ENCODE measurements at places on chromosomes 6 and 20.

DNA sequence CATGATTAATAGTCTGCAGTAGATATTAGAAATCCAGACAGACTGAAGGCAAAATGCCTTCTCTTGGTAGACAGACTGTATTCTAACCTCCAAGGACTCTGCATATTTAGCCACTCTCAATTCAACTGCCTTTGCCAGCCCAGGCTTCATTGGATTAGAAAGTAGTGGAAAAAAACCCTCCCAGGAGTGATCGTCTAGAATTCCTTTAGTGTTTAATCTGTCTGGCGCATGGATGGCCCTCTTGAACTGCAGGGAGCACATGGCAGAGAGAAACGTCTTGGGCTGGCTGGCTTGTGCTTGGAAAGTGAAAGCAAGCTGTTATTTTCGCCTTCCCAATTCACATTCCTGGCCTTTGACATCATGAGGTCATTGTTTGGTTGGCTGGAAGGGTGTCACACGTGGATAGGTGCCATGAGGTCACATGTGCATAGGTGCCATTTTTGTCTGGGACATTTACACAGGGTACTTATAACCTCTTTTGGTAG is 30.9 kb upstream of the NEDD9 start:
- no peak for DNase-seq

DNA sequence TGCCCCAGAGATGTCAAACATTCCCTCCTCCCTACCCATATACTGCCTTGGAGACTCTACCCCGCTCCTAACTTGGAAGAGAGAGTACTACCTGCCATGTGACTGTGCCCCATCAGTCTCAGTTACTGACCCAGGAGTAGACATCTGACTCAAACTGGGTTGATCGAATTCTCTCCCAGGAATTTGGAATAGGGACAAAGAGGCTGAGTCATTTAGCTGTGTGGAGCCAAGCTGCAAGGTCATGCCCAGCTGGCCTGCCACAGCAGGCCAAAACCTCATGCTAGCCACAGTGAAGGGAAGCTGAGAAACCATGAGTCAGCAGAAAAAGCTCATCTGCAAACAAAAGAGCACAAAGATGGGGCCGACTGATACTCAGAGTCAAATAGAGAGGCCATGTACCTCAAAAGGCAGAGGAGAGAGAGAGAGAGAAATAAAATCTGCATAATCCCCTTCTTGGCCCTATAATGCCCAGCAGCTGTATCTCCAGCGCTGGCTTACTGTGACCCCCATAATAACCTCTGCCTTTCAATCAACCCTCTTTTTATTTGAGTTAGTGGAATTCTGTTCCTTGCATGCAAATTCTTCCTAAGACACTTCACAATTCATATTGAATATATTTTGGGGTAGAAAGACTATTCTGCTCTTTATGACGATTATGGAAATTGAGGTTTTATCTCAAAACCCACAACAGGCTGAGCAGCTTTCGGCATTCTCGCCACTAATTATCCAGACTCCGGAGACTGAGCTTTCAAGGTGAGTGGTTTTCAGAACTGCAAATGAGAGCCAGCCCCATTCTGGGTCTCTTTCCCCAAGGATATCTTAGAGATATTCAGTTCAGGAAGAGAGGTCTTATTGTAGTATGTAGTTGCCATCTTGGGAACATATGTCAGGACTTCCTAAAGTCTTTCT is 21.4 kb upstream of the AKIRIN2 start:
- no peak for DNase-seq

DNA sequence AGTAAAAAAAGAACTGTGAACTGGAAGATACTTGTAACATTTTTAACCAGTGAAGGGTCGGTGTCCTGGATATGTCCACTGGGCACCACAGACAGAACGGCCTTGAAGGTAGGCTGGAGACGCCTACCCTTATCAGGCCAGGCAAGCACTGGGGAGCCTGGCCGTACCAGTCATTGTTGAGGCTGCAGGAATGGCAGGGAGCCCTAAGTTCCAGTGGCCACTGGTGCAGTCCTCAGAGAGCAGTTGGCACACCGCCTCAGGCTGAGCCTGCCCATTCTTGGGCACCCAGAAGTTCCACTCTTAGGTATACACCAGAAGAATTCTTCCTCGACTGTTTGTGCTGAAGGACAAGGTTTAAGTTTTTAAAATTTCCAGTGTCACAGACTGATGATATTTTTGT is 20.5 kb downstream of the DNAJC5 start:
- DNase-seq: no peak

GRCh38 chr6:21733311-21733710 is 139.8 kb downstream of the SOX4 start:
- DNase-seq: no peak

DNA sequence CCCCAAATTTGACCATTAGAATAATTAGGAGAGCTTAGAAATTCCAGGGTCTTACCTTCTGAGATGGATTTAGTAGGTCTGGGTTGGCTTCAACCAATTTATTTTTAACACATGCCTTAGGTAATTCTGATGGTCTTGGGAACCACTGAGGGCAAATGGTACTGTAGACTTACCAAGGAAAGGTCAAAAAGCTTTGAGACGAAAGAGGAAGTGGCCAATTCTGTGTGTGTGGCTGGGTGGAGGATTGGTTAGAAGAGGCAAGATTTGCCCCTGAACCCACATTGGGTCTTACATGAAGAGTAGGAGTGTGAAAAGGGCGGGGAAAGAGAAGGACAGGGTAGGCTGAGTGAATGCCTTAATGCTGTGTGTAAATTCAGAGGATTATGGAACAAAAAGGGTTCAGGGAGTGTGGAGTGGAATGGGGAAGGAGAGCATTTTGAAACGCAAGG is 2.7 kb downstream of the ITCH start:
- DNase-seq: no peak

GRCh38 chr6:83092756-83093399 is 25.4 kb downstream of the DOP1A start:
- no peak for DNase-seq

- no peak for DNase-seq
Observed at GRCh38 chr6:137111296-137112066, 62.0 kb downstream of the IL22RA2 start.

- DNase-seq: no peak
Observed at GRCh38 chr20:4563534-4563933, 158.2 kb upstream of the PRND start.

GRCh38 chr6:20109526-20109925 is 102.7 kb downstream of the MBOAT1 start:
- no peak for DNase-seq

GRCh38 chr6:95274686-95275235 is 302.6 kb upstream of the MANEA start:
- DNase-seq: no peak

GRCh38 chr6:5499644-5500306 is 238.5 kb downstream of the FARS2 start:
- DNase-seq: no peak

- no peak for DNase-seq
Observed at GRCh38 chr20:63491078-63491477, 7.8 kb downstream of the EEF1A2 start.

- no peak for DNase-seq
Observed at GRCh38 chr20:58485393-58485792, 29.8 kb downstream of the APCDD1L start.

DNA sequence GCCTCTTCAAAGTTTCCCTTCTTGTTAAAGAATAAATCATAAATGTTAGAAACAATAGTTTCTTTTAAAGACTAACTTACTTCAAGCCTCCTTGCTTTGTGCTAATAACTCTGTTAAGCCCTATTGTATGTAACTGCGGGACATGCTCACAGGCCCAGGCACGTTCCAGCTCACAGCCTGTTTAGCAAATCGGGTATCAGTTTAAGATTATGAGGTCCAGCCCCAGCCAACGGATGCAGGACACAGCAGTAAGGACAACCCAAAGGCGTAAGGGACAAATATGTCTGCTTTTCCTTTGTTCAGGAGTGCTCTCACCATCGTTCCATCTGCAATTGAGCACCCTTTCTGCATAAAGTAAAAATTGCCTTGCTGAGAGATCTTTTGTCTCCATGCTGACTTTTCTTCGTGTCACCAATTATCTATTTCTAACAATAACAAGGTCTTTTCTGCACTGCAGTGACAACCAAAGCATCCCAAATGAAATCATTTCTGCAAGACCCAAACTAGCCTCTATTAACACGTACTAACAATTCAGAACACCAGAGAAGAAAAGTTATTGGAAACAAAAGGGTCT is 1.4 kb downstream of the C6orf52 start:
- DNase-seq: no peak

- peak; percentile 41 for DNase-seq
Observed at GRCh38 chr20:63708301-63709148, 686 bp downstream of the ZGPAT start.

DNA sequence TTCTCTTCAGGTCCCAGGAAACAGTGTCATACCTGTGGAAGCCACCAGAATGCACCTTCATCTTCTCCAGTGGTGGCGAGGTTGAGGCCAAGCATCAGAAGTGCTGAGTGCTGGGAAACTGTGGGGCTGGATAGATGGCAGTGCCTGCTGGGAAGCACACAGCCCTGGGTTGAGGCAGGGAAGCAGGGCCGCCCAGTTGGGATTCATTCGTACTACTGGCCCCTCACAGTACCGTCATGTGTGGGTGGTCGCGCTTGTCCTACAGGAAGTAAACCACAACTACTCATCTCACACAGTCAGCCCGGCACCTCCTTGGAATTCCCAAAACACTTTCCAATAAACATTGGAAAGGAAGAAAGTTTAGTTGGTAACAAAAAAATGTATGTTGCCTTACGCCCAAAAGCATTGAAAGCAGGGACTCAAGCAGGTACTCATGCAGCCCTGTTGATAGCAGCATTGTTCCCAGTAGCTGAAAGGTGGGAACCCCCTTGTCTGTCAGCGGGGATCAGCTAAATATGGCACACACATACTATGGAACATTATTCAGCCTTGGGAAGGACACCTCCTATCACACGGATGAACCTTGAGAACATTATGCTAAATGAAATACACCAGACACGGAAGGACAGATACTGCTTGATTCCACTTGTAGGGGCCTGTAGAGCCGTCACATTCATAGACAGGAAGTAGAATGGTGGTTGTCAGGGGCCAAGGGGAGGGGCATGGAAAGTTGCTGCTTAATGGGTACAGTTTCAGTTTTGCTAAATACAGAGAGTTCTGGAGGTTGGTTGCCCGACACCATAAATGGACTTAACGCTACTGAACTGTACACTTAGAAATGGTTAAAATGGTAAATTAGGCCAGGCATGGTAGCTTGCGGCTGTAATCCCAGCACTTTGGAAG is 162.7 kb downstream of the MTHFD1L start:
- no peak for DNase-seq
